Effector CD4-positive, alpha-beta T cell (primary cell): ENCODE measurements at places on chromosomes 11 and 22.

- no peak for DNase-seq
Observed at GRCh38 chr11:117849781-117850414, 25.4 kb upstream of the FXYD2 start.

GRCh38 chr22:22721681-22722354 is 77.4 kb downstream of the GGTLC2 start:
- DNase-seq = no peak

GRCh38 chr11:114081641-114082414 is 22.3 kb downstream of the ZBTB16 start:
- no peak for DNase-seq

GRCh38 chr11:8870411-8871170 is 40.4 kb upstream of the AKIP1 start:
- no peak for DNase-seq

- no peak for DNase-seq
Observed at GRCh38 chr11:60530454-60531100, 15.4 kb downstream of the MS4A13 start.

- DNase-seq = no peak
Observed at GRCh38 chr22:38111925-38112355, 1.5 kb upstream of the BAIAP2L2 start.

- DNase-seq = no peak
Observed at GRCh38 chr11:134583397-134583990, 171.5 kb upstream of the B3GAT1 start.

DNA sequence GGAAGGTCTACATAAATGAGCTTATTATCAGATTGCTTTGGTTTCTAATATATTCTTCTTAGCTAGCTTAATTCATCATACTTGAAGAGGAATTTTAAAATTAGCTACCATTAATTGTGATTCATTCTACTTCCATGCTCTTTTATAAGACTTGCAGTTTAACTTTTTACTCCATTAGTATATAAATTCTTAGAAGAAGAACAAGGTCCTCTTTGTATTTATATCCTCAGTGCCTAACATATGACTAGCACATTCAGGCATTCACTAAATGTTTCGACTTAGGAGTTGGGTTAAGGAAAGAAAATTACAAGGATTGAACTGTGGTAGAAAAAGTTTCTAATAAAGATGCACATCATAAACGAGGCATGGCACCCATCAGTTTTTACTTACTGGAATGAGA is 1135.5 kb downstream of the JRKL start:
- DNase-seq = no peak

DNA sequence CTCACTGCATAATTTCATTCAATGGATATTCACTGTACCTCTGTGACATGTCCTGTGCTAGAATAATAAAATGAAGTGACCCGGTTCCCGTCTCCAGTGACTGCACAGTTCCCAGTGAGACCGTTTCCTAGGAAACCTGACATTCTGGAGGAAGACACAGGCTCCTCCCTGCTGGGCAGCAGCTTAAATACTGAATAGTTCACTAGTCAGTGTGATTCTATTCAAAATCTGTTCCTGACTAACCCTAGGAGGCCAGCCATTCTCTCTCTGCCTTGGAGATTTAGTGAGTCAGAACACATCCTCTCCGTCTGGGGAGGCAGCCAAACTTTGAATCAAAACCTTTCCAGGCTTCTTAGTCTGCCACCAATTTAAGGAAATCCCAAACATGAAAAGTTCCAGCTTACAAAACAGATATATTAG is 11.3 kb downstream of the TRIM66 start:
- DNase-seq = no peak

DNA sequence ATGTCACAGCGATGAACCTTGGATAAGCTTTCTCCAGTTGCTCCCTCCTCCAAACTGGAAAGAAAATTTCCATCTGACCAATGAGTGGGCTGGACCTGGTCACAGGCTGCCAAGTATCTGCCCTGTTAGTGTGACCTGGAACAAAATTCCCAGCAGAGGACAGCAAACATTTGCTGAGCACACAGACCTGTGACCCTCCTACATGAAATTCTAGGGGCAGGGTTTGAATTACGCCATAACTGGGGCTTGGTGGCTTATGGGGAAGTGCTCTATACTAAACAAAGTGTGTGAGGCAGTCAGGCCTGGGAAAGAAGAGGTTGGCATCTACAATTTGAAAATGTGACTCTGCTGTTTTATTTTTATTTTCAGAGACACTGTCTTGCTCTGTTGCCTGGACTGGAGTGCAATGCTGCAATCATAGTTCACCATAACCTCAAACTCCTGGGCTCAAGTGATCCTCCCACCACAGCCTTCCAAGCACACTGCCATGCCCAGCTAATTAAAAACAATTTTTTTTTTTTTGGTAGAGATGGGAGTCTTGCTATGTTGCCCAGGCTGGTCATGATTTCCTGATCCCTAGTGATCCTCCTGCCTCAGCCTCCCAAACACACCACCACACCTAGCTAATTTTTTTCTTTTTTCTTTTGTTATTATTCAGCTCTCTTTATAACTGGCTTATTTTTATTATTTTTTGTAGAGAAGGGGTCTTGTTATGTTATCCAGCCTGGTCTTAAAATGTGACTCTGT is 13.6 kb upstream of the XBP1 start:
- no peak for DNase-seq
